GM23248 (cell line): ENCODE measurements at places on chromosomes 7 and 10. TPM values are rescaled to one million over a fixed set of nuclear protein-coding genes. Genes with fewer than 3 reads are reported as not detected.

MTERF1 gene
- 9.2 and 9.7 TPM in 2 replicates for polyA plus RNA-seq

TPST1 gene
- 53.7 and 57.0 TPM in 2 replicates for polyA plus RNA-seq

STEAP4 gene
- not detected in 2 replicates for polyA plus RNA-seq

STOX1 gene
- not detected in 2 replicates for polyA plus RNA-seq

GRCh38 chr7:27198138-27198841, 1.6 kb downstream of the HOXA13 start:
- no peaks in the 10 kb centered on the region for H3K4me1 ChIP-seq
- peaks cover 25% of the 10 kb centered on the region; the same call in 1 of the 2 replicates for H3K27me3 ChIP-seq
- no peak for DNase-seq
- no peaks in the 10 kb centered on the region for H3K36me3 ChIP-seq

DNA sequence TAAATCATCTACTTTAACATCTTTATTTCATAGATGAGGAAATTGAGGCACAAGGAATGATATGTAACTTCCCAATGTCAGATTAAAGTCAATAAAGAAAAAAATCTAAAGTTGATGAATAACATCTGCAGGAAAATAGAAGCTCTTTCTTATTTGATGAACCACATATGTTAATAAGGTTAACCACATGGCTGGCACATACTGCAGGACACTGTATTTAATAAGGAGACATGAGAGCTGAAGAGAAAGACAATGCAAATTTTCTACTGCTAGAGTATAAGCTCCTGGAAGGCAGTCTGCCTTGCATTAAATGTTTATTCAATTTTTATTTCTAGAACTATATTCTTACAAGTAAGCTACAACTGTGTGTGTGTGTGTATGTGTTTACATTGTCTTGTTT, 4.4 kb downstream of the RAB11FIP2 start:
- H3K27ac ChIP-seq, result no peak overlapping the region
- no peaks in the 10 kb centered on the region for H3K27me3 ChIP-seq
- no peak overlapping the region for H3K4me3 ChIP-seq
- DNase-seq, result no peak

- no peaks in the 10 kb centered on the region for H3K27me3 ChIP-seq
- no peak for DNase-seq
- H3K36me3 ChIP-seq, result no peaks in the 10 kb centered on the region
- H3K27ac ChIP-seq, result no peak overlapping the region
Measured at GRCh38 chr7:114670676-114671075, 251.2 kb upstream of the MDFIC start.

GRCh38 chr7:20561466-20561865, 54.0 kb upstream of the ABCB5 start:
- H3K27me3 ChIP-seq, result 0 out of 2 replicates have a peak, but pooled peaks cover 20% of the 10 kb centered on the region
- no peaks in the 10 kb centered on the region for H3K36me3 ChIP-seq
- no peaks in the 10 kb centered on the region for H3K4me1 ChIP-seq
- DNase-seq, result no peak

- H3K27me3 ChIP-seq, result peaks cover 57% of the 10 kb centered on the region
- H3K4me3 ChIP-seq, result no peak overlapping the region
- H3K4me1 ChIP-seq, result 0 out of 2 replicates have a peak, but pooled peaks cover 4% of the 10 kb centered on the region
- H3K36me3 ChIP-seq, result no peaks in the 10 kb centered on the region
- no peak for DNase-seq
- H3K27ac ChIP-seq, result no peak overlapping the region
Measured at GRCh38 chr7:25863729-25864110, 288.3 kb upstream of the NFE2L3 start.

DNA sequence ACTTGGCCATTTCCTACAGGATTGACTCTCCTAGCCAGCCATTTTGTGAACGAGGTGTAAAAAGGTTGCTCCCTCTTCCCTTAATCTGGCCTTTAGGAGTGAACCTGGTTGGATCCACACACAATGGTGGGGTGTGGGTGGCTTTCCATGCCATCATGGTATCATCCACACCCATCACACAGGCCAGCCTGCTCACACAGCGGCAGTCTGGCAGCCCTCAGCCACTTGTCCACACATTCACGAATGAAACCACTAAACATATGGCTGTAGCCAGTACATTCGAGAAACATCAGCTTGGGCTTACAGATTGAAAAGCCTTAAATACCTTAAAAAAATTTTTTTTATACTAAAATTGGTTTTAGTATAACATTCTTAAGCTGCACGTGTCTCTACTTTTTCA, 31.9 kb downstream of the NEUROD6 start:
- H3K4me1 ChIP-seq, result no peaks in the 10 kb centered on the region
- H3K36me3 ChIP-seq, result no peaks in the 10 kb centered on the region
- DNase-seq, result no peak
- H3K27ac ChIP-seq, result no peak overlapping the region
- no peaks in the 10 kb centered on the region for H3K27me3 ChIP-seq
- H3K4me3 ChIP-seq, result no peak overlapping the region

DNA sequence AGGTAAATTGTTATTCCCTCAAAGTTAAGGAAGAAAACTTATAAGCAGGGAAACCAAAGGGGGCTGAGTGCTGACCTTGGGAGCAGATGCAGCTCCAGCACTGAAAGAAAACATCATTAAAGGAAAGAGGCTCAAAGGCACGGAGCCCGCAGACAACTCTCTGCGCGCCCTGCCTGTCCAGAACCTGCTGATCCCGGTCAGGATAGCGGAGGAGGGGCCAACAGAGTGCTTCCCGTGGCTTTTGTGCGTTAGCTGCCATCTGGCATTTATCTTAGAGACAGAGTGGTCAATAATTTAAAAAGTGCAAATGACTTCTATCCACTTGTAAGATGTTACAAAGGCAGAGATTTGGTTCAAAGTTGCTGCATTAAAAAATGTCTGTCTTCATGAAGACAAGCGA, 162.1 kb downstream of the FANK1 start:
- DNase-seq, result no peak
- peak overlapping the region; percentile 98 for H3K27ac ChIP-seq
- peaks cover 49% of the 10 kb centered on the region for H3K4me1 ChIP-seq
- no peak overlapping the region for H3K4me3 ChIP-seq
- peaks cover 5% of the 10 kb centered on the region; the same call in 1 of the 2 replicates for H3K36me3 ChIP-seq

DNA sequence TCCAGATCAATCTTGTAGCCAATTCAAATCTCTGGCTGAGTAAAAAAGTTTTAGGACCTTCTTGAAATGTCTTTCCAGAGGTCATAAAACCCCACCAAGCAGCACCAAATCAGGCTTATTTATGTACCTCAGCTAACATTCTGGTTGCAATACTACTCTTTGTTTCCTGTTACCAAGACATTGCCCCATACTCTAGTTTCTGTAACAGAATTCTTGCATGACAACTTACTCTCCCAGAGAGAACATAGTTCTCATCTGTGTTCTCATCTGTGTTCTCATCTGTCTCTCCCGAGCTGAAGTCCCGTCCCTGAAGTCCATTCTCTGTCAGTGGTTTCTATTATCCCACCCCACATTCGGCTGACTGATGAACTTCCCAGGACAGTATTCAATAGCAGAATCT, 1285.1 kb downstream of the XPNPEP1 start:
- no peaks in the 10 kb centered on the region for H3K36me3 ChIP-seq
- no peak overlapping the region for H3K4me3 ChIP-seq
- DNase-seq, result no peak

GRCh38 chr10:35211390-35211789, 84.7 kb downstream of the CREM start:
- no peaks in the 10 kb centered on the region for H3K4me1 ChIP-seq
- no peak for DNase-seq
- H3K36me3 ChIP-seq, result no peaks in the 10 kb centered on the region
- no peak overlapping the region for H3K4me3 ChIP-seq
- H3K27me3 ChIP-seq, result no peaks in the 10 kb centered on the region

DNA sequence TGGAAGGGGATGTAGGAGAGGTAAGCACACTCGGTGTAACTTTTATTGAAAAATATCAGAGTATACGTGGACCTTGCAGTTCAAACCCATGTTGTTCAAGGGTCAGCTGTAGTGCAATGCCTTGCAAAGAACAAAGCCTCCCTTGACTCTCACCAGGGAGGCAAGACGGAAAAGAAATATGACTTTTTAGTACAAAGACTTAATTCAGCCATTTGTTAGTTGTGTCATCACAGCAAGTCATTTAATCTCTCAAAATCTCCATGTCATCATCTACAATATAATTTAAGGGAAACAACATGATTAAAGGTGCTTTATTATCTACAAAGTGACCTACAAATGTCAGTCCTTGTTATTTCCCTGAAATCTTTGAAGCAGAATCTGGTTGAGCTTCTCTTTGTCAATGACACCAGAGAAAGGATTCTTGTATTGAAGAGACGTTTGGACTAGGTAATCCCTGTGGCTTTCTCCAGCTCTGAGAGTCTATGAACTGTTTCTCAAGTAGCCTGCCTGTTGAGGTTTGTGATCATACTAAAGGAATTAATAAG, 502.8 kb downstream of the REEP3 start:
- no peak for DNase-seq
- no peak overlapping the region for H3K4me3 ChIP-seq
- no peak overlapping the region for H3K27ac ChIP-seq
- no peaks in the 10 kb centered on the region for H3K27me3 ChIP-seq
- H3K4me1 ChIP-seq, result no peaks in the 10 kb centered on the region
- no peaks in the 10 kb centered on the region for H3K36me3 ChIP-seq

DNA sequence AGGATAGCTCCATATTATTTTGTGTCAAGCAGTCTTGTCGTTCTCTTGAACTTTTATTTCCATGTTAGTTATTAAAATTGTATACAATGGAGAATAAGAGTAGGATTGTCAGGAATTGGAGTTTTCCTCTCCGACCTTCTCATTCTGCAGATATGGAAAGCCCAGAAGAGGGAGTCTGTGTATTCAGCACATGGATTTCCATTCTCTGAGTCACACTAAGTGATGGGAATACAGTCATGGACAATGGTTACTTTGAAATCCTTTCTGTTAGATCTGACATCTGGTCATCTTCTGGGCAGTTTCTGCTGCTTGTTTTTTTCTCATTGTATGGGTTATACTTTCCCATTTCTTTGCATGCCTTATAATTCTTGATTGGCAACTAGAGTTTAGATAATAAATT, 5.0 kb upstream of the TASOR2 start:
- no peaks in the 10 kb centered on the region for H3K27me3 ChIP-seq
- no peaks in the 10 kb centered on the region for H3K36me3 ChIP-seq
- H3K4me1 ChIP-seq, result no peaks in the 10 kb centered on the region
- no peak overlapping the region for H3K4me3 ChIP-seq

- no peak overlapping the region for H3K27ac ChIP-seq
- H3K4me3 ChIP-seq, result no peak overlapping the region
Measured at GRCh38 chr7:51019191-51019844, 236.6 kb upstream of the GRB10 start.
